ENCODE measurements at places on chromosomes 16 and 17.
A peak's percentile ranks its signal among the peaks of the same experiment; 100 is the strongest.

GRCh38 chr16:30085247-30085646 is 6.5 kb downstream of the TBX6 start:
- DNase-seq = no peak

GRCh38 chr17:74217888-74218287 is 4.5 kb downstream of the TTYH2 start:
- DNase-seq = no peak

- no peak for DNase-seq
Measured at GRCh38 chr16:84058664-84059063, 16.1 kb upstream of the SLC38A8 start.

- peak; percentile 74 for DNase-seq
Measured at GRCh38 chr17:7835814-7836595, 2.0 kb downstream of the KDM6B start.

DNA sequence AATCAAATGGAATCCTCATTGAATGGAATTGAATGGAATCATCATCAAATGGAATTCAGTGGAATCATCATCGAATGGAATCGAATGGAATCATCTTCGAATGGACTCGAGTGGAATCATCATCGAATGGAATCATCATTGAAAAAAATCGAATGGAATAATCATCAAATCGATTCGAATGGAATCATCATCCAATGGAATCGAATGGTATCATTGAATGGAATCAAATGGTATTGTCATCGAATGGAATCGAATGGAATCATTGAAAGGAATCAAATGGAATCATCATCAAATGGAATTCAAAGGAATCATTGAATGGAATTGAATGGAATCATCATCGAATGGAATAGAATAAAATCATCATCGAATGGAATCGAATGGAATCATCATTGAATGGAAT is 619.3 kb downstream of the TP53TG3F start:
- DNase-seq = peak; percentile 2

GRCh38 chr16:87498324-87499188 is 5.7 kb upstream of the ZCCHC14 start:
- DNase-seq = no peak

DNA sequence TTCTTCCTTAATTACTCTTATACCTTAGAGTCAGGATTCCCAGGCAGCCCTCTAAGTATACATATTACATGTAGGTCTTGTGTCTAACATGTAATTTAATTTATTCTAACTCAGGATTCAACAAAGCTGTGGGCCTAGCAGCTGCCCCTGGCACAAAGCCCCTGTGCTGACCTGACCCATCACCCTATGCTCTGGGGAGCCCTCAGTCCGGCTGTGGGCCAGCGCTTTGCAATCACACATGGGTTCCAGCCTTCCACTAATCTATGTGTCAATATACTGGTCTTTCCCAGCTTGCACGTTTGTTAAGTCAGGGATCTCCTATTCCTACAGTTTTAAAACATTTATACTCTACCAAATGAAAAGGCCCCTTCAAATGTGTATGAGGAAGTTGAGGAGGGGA is 62.7 kb upstream of the SREBF1 start:
- DNase-seq = no peak

- no peak for DNase-seq
Measured at GRCh38 chr17:65588181-65588808, 26.8 kb upstream of the AXIN2 start.

DNA sequence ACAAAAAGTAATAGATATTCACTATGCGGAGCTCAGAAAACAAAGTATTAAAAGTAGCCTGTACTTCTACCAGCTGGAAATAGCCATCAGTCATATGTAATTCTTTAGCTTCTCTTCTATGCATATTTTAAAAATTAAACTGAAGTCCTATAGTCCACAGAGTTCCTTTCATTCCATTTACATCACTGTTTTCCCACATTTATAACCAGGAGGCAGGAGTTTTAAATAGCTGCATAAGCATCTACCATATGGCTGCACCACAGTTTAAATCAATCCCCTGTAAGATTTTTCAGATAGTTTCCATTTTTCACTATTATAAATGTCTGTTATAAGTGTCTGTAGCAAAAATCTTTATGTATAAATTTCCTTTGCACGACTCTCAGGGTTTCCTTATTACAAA is 45.1 kb downstream of the ZFHX3 start:
- peak; percentile 94 for DNase-seq

DNA sequence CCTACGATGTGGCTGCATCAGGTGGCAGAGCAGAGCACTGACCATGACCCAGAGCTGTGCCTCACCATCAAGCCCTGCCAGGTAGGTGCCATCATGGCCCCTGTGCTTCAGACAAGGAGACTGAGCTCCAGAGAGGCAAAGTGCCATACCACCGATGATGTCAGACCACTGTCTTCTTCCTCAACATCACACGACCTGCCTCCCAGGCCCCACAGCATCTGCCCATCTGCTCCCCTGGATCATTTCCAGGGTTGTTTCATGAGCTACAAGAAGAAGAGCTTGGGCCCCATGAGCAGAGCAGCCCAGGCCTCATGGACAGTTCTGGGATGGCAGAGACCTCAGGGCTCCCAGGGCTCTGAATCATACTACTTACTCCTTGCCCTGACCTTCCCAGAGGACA is 9.9 kb downstream of the XYLT1 start:
- peak; percentile 68 for DNase-seq

GRCh38 chr16:79909571-79909970 is 309.0 kb upstream of the MAF start:
- no peak for DNase-seq

DNA sequence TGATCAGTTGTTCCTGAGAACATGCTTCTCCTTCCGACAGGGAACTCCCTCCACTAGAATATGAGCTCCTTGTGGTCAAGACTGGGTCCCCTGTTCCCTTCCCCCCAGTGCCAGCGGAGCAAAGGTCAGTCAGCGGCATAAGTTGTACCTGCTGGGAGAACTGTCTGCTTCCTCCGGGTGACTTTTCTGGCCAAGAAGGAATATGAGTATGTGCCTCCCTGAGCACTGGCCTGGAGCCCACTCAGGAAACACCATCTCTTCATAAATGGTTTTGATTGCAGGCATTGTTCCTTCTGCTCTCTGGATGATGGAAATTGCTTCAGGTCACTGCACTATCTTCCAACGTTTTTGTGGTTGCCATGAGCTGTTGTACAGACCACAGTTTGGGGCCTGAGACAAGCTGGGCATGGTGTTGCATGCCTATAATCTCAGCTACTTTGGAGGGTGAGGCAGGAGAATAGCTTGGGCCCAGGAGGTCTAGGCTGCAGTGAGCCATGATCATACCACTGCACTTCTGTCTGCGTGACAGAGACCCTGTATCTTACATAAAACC is 2.9 kb upstream of the P4HB start:
- no peak for DNase-seq

GRCh38 chr17:47882247-47882646 is 13.8 kb upstream of the SP2 start:
- peak; percentile 21 for DNase-seq

DNA sequence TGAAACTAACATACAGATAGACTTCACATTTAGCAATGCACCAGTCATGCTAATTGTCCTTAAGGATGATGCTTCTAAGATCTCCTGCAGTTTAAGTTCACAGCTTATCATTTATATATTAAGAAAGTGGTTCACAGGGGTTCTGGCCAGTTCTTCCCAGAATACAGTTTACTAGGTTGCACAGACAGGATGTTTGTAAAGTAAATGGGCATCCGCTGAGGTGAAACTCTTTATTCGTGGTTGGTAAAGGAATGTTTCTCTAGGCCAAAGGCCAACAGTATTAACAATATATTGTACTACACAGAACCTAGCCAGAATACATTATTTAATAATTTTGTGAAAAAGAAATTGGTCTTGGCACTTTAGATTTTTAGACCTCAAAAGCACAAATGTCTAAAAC is 1427.3 kb downstream of the CDH8 start:
- no peak for DNase-seq

DNA sequence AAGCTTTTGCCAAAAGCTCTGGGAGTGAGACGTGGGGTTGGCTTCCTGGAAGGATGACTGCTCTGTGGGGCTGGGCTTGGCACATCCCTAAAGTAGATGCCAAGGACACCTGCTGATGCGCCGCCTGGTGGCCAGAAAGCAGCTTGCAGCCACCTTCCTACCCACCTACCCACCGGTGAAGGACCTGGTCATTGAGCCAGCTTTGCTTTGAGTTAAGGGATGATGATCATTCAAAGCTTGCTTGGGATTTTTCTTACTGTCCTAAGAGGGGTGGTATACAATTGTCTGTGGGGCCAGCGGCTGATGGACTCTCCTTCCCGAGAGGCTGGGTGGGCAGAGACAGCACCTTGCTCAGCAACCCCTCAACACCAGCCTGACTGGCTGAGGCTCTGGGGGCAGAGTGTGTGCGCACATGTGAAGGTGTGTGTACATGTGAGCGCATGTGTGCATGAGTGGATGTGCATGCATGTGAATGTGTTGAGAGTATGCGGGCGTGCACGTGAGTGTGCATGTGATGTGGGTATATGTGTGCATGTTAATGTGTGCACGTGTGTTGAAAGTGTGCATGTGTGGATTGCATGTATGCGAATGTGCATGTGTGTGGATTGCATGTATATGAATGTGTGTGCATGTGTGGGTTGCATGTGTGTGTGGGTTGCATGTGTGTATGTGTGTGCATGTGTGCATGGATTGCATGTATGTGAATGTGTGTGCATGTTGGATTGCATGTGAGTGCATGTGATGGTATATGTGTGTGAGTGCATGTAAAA is 18.6 kb downstream of the C1QTNF1 start:
- peak; percentile 50 for DNase-seq

GRCh38 chr16:50266337-50267091 is at the start of gene ADCY7:
Gene ADCY7, plus strand, starts transcription at chr16:50266551. Its CDS starts 21,629 bp downstream, at chr16:50288180.
- DNase-seq = peak; percentile 91

GRCh38 chr17:68527314-68527713 is 15.1 kb downstream of the PRKAR1A start:
- DNase-seq = no peak

DNA sequence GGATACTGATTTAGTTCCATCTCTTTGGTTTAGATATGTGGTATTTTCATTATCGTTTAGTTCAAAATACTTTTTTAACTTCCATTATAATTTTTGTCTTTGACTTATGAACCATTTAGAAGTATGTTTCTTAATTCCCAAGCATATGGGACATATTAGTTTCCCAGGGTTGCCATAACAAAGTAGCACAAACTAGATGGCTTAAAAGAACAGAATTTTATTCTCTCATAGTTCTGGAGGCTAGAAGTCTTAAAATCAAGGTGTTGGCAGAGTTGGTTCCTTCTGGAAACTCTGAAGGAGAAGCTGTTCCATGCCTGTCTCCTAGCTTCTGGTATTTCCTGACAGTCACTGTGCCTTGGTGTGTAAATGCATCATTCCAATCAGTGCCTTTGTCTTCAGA is 291.5 kb upstream of the AXIN2 start:
- DNase-seq = no peak

- no peak for DNase-seq
Measured at GRCh38 chr16:89357055-89357816, 133.1 kb downstream of the ANKRD11 start.

DNA sequence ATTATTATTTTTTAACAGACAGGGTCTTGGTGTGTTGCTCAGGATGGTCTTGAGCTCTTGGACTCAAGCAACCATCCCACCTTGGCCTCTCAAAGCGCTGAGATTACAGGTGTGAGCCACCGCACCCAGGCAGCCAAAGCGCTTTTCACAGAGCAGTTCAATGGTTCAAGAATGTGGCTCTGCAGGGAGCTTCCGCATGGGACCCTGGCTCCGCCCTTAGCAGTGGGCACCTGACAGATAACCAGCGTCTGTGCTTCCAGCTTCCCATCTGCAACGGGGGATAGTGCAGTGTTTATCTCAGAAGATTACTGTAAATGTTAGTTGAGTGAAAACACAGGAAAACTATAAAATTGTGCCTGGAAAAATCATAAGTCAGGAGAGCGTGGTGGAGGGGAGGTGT is 99.4 kb downstream of the KCNJ12 start:
- no peak for DNase-seq
